Left ventricle myocardium inferior (tissue), 1 donor: ENCODE measurements at places on chromosomes 5 and 9. TPM values are rescaled to one million over a fixed set of nuclear protein-coding genes. Genes with fewer than 3 reads are reported as not detected.

DNA sequence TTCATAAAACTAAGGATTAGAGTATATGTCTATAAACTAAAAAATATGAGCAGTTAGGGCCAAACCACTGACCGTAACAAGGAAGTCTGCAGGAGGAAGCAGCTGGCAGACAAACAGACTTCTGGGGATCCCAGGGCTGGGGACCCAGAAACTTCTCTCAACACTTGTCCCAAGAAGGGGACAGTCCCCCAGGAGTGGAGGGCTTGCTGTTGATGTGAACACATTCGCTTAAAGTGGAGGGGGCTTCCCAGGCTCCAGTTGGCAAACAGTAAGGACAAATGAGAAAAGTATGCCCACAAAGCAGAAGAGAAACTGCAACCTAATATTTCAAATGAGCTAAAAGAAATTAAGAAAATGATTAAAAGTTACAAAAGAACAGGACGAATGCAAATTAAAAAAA, 83.7 kb downstream of the PDE8B start:
- DNase-seq: no peak

DNA sequence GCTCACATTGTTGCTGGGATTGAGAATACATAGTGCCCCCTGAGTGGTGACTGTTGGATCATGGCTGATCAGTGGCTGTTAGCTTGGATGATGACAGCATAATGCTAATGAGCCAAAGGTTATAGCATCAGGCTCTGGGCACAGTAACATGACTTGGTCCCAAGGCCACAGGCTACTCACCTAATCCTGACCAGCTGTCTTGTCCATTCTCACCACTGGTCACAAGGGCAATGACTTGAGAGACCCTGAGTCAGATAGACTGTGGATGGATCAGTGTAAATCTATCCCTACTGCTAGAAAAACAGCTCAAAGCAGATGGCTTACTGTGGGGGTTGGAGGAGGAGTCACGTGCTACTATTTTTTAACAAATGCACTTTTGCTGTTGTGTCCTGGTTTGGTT, 74.7 kb downstream of the AOPEP start:
- no peak for DNase-seq

GRCh38 chr5:149616727-149617285, 35.5 kb downstream of the ARHGEF37 start:
- no peak for DNase-seq

GRCh38 chr5:135215617-135216470, 181.8 kb upstream of the PITX1 start:
- DNase-seq: no peak

DNA sequence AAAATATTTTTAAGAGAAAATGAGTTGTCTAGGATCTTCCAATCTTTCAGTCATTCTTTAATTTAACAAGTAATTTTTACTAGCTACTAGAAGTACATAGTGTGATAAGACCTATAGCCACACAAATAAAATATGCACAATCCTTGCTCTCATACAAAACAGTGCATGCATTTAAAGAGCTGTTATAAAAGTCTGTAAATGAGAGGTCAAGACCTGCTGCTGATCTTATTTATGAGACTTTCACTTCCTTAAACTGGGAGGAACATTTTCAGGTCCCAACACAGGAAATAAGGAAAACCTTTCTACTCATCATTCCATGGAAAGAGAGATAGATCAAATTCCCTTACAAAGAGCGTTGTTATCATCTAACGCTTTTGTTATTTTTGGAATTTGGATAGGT, 54.2 kb upstream of the PAM start:
- no peak for DNase-seq

DNA sequence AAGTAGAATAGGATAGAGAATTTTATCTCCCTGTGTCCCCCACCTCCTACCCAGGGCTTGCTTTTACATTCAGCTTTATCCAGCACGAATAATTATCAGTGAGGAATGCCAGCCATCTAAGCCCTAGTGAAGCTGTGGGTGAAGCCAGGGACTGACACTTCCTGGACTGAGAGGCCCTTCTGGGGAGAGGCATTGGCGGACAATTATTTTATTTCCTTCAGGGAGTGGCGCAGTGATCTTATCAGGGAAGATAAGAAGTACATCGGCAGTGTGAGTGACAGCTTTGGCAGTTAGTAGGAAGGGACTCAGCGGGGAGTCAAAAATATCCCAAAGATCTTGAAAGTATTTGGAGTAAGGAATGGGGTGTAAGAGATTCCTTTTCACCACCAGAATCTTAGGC, 34.9 kb upstream of the RPS23 start:
- DNase-seq: no peak

GRCh38 chr9:84393266-84393950, 52.9 kb upstream of the SLC28A3 start:
- DNase-seq: no peak

DNA sequence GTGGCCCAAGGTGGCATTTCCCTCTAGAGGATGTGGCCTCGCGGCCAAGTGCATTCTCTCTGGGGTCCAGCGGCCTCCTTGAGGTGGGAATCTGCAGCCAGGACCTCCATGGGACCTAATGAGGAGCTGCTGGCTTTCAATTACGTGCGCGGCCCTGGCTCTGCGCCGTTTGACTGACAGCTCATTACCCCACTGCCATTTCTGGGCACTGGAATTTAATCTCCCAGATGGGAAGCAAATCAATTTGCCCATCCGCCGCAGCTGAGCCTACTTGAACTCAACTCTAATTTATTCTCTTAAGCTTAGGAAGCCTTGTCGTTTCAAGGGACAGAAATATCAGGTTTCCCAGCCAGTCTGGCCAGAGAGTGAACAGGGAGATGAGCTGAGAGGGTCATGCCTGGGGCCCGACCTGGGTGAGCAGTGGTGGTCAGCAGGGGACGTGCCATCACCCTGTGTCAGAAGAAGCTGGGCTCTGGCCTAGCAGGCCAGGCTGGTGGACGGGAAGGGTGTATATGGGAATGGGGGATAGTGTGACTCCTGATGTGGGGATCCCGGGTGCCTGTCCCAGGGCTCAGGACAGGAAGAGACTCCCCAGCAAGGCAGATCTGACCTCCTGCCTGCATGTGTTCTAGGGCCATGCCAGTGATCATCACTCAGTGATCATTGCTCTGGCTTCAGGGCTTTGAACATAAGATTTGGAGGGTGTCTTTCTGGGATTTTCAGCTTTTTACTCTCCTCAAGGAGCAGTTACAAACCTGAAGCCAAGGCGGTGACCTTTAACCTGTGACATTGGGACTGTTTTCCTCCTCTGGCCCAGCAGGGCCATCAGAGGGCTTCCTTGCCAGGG, 69.7 kb downstream of the MACROH2A1 start:
- no peak for DNase-seq

DNA sequence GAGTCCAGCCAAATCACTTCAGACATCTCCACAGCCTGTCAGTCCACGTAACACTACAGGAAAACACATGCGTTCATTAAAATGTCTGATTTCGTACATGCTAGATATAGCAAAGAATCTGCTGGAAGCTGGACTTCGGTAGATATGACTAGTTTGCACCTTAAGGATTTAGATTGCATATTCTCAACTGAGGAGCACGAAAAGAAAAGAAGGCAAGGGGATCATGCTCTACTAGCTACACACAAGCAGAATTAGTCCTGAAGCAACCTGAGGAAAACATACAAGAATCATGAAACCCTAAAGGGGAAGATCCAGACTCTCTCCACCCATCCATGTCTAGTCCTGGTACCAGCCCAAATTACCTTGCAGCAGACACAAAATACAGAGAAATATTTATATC, 36.1 kb upstream of the SSBP2 start:
- no peak for DNase-seq

DNA sequence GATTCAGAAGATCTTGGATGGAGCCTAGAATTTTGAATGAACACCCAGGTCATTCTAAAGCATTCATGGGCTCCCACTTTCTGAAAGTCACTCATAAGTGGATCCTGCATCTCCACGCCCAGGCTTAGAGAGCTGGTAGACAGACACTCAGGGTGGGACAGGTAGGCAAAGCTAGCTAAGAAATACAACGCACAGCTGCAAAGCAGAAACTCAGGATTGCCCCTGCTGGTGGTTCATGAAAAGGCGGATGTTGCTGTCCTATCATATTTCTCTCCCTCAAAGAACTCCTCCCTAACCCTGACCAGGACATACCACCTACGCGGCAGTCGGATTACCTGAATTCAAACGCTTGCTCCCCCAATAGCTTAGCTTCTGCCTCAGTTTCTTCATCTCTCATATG, 226.5 kb downstream of the GLIS3 start:
- DNase-seq: no peak

GRCh38 chr5:58746321-58746720, 163.4 kb downstream of the RAB3C start:
- no peak for DNase-seq

GRCh38 chr5:173743641-173744343, 127.3 kb upstream of the BOD1 start:
- no peak for DNase-seq

DNA sequence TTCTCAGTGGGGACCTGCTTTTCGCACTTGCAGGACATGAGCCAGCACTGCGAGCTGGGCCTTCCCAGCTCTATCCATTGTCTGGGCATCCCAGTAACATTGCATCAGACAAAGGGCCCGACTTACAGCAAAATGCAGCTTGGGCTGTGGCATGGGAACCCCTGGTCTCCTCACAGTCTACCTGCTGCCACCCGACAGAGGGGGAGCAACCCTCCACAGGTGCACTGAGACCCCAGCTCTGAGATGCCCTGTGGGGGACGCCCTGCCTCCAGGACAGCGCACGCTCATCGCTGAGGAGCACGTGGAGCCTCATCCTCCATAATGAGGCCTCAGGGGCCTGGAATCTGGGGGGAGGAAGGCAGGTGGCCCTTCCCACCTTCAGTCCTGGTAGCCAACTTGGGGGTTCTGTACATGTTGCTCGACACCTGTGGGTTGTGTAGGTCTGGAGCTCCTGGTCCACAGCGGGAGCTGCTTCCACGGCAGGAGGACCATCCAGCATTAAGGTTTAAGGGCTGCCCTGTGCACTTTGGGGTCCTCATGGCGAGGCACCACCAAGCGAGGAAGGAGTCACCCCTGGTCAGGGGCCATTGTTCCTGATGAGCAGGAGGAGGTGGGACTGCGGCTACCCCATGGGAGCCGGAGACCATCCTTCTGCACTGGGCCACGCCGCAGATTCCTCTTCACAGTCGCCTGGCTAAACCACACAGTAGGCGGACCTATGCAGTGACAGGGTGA, 376.5 kb upstream of the IRX1 start:
- no peak for DNase-seq

DNA sequence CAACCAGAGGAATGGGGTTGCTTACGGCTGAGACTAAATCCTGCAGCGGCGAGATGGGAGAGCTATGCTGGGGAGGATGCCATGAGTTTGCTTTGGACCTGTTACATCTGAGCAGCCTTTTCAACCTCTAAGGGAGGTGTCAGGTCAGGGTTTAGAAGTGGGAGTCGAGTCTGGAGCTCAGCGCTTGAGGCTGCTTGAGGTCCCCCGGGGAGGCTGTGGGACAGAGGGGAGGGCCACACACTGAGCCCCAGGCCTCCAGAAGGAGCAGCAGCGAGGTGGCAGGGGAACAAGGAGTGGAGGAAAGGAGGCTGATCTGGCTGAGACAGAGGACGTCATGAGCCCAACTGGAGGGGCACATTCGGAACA, 1.9 kb upstream of the QSOX2 start:
- no peak for DNase-seq

DNA sequence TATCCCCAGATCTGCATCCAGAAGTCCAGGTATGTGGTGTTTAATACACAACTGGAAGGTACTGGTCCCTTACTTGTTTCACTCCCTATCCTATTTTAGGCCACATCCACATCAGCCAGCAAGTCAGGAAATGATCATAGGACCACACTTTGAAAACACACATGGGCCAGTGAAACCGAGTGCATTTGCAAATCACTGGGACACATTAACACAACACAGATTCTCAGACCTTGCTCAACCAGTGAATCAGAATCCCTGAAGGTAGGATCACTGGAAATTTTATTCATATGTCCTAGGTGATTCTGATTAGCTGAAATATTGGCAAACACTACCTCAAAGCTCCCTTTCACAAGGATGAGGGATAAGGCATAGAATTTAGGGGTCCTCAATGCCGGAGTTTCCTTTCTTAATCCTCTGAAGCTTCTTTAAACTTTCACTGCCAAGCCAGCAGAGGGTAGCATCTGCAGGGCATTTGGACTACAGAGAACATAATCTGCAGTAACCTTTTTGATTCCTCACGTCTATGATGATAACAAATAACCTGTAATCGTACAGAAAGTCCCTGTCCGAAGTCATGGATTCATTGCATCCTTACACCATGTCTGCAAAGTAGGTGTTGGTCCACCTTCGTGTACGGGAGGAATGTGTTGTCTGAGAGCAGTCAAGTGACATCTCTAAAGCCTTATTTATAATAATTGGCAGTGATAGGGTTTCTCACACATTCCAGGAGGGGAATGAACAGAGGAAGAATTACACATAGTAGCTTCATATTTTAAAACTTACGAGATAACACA, 11.0 kb upstream of the ABLIM3 start:
- DNase-seq: no peak

DNA sequence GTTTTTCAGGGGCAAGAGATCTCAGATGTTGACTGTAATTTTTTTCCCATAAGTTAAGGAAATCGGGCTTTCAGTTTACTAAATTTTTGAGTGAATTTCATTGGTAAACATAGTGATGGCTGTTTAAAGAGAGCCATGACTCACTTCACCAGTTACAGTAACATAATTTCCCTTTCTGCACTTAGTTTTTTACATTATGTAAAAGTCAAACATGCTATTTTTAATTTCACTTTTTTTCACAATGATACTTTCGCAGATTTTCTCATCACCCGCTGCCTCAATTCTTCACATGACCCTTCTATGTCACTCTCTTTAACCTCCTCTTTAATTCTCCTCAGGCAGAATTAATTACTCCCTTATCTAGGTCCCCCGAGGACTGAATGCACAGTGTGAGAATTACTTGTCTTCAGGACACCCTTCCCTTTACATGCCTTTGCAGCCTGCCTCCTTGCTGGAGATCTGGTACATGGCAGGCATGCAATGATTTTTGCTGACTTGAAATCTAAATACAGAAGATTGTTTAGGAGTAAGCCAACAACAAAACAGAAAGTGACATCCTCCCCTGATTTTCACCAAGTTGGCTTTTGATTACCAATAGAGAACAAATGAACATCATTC, 217.5 kb upstream of the S1PR3 start:
- no peak for DNase-seq

GRCh38 chr9:19442240-19442639, 33.4 kb downstream of the ACER2 start:
- no peak for DNase-seq

DNA sequence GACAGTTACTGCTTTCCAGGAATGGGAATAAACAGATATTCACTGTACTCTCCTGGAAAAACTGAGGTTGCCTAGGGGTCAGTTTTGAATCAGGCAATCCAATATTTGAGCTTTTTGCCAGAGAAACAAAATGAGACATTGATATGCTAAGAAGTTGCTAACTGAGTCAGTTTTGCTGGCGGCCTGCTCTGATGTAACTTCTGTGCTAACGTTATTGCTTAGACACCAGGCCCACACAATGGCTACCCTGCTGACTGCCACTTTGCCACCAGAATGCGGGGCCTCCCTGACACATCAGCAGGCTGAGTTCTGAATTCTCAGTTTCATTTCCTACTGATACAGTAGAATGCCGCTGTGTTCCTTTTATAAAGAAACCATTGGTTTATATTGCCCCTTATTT, 18.2 kb upstream of the ZNF618 start:
- DNase-seq: no peak

The KIF4B gene
- total RNA-seq: not detected

The GRM6 gene
- total RNA-seq: not detected

The ELAVL2 gene
- total RNA-seq: 0.08 TPM

The KDM3B gene
- total RNA-seq: 40.7 TPM

The PRDM9 gene
- total RNA-seq: not detected

The ZNF474 gene
- total RNA-seq: not detected

The ADAMTSL2 gene
- 6.0 TPM for total RNA-seq

The EPB41L4B gene
- 13.9 TPM for total RNA-seq
